ENCODE measurements at places on chromosomes 7 and 10.

GRCh38 chr7:102849079-102849478, 63.7 kb upstream of the LRRC17 start:
- DNase-seq, result no peak

- DNase-seq, result no peak
Observed at GRCh38 chr7:13496976-13497375, 492.5 kb downstream of the ETV1 start.

- DNase-seq, result peak; percentile 90
Observed at GRCh38 chr10:104309980-104310978, 28.0 kb downstream of the ITPRIP start.

DNA sequence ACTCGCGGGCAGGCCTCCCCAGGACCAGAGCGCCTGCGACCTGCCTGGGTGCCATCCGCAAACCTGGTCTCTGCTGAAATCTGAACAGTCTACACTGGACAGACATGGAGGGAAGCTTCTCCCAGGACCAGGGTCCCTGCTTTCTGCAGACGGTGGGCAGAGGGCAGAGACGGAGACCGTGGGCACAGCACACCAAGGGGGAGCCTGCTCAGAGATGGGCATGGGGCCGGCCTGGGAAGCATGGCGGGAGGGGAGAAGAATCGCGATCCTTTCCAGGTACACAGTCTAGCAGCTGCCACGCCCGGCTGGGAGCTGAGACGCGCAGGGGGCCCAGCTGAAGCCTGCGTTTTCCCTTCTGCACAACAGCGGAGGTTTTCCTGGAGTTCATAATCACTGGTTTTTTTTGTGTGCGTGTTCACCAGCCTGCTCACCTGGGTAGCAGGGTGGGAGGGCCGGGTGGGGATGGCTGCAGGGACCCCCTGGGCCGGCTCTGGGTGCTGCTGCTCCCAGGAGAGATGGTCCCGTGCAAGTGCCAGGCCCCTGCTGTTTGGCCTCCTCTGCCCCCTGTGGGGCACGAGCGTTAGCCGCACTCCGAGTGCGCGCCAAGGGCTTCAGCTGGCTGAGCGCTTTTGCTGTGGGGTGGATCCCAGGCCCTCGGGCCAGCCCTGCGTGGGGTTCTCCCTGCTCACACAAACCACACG, 448.8 kb downstream of the DNAJB6 start:
- DNase-seq, result no peak

DNA sequence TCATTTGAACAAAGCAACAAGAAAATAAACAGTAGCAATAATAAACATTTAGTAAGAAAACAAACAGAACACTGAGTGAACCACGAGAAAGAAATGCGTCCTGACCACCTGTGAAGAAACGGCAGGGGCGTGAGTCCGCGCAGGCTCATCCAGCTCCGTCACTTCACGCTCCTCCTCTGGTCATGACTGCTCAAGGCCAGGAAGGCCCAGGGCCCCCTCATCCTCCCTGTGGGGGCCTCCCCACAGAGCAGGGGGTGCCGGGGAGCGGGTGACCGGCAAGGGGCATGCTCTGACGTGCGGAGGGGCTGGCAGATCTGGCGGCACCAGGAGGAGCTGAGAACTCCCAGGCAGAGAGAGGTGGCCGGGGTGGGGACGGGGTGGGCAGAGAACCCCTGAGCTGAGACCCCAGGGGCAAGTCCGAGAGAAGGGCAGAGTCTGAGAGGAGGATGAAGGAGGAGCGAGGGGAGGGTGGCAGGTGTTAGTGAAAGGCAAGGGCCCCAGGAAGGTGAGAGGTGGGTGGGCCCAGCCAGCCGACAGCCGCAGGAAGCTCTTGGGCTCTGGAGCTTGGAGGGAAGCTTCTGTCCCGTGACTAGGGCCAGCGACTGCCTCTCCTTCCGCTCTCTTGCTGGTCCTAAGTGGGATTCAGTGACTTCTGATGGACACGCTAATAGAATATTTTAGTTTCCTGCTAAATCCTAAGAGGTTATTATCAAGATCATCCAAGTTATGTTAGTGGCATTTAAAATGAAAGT, 223.9 kb downstream of the TCERG1L start:
- DNase-seq, result no peak

- DNase-seq, result no peak
Observed at GRCh38 chr7:158582089-158582456, 5.5 kb downstream of the PTPRN2 start.

DNA sequence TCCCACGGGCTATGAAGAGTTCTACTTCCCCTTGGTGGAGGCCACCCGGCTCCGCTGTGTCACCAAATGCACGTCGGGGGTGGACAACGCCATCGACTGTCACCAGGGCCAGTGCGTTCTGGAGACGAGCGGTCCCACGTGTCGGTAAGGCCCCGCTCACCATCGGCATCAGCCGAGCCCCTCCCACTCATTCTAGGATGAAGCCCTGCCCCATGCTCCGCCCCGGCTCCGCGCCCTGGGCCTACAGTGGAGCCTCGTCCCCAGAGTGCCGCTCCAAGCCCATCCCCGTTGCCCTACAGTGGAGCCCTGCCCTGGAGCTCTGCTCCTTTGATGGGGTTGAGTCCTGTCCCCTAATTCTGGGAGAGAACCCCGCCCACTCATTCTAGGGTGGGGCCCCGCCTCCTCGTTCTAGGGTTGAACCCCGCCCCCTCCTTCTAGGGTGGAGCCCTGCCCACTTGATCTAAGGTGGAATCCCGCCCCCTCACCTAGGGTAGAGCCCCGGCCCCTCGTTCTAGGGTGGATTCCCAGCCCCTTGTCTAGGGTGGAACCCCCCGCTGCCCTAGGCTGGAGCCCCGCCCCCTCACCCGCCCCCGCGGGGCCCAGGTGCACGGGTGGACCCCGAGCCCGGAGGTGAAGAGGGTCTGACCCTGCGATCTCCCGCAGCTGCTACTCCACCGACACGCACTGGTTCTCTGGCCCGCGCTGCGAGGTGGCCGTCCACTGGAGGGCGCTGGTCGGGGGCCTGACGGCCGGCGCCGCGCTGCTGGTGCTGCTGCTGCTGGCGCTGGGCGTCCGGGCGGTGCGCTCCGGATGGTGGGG, 3.4 kb upstream of the MUC12 start:
- no peak for DNase-seq

DNA sequence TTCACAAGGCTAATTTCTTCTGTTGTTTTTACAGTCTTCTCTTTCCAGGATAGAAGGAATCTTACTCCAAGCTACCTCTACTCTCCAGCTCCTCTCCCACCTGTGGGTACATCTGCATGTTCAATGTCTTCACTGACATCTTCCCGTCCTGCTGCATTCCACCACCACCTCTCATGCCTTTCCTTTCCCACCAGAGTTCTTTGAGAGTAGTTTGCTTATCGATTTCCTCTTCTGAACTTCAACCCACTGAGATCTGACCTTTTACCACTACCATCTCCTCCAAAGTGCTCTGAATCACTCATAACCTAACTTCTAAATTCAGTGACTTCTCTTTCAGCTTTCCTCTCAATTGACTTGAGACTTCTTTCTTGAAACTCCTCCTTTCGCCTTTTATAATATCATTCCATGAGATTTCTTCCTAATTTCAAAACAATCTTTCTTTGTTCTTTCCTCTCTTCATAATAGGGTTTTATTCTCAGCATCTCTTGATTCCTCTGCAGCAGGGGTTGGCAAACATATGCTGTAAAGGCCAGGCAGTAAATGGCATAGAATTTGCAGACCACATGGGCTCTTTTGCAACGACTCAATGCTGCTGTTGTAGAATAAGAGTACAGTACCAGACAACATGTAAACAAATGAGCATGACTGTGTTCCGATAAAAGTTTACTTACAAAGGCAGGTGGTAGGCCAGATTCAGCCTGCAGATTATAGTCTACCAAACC, 22.1 kb downstream of the ACSL5 start:
- DNase-seq, result peak; percentile 5

DNA sequence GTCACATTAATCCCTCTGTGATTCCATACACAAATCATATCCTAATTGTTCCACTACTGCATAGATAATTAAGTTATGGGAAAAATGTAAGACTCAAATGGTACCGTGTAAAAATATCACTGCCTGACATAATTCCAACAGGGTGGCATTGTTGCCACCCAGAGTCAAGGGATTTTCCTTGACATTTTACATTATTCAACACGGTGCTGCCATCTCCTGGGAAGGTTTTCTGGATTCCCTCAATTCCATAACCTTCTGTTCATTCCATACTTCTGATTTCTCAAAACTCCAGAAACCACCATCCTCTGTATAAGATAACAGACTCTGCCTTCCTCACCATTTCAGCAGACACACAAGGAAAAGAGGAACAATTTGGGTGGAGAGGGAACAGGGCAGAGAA, 495.9 kb downstream of the XPNPEP1 start:
- peak; percentile 51 for DNase-seq

- DNase-seq, result no peak
Observed at GRCh38 chr10:102507521-102507920, 3.7 kb downstream of the SUFU start.

DNA sequence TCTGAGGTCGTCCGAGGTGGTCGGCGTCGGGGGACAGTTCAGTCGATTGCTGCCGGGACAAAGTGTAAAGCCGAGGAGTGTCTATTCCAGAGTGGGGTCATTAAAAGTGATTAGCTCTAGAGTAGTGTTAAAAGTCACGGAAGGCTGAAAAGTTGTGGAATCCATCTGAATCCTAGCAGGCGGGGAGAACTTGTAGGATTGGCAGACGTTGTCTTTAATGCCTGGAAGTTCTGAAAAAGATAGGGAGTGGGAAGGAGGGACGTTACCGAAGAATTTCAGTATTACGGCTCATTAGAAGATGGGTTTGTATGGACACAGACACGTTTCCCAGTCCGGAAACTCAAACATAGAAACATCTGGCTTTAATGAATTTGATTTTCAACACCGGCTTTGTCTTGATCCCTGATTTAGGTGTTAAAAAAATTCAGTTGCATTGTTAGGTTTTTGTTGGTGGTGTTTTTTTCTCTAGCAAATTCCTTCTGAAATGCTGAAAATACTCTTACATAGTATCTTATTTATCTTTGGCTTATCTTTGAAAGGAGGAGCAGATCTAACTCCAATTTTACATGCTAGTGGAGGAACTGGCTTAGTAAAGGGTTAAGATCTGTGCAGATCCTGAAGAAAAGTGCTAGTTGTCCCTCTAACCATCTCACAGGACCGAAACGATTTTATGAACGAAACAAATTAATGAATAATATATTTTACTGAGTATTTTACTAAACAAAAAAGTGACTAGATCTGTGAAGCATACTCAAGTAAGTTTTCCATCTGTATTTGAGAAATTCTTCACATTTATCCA, 900 bp downstream of the MKLN1 start:
- DNase-seq, result peak; percentile 41

- no peak for DNase-seq
Observed at GRCh38 chr7:70392877-70393435, 739.0 kb upstream of the GALNT17 start.

Data from IMR-90 (cell line).